ENCODE measurements at places on chromosomes 1 and 21.

DNA sequence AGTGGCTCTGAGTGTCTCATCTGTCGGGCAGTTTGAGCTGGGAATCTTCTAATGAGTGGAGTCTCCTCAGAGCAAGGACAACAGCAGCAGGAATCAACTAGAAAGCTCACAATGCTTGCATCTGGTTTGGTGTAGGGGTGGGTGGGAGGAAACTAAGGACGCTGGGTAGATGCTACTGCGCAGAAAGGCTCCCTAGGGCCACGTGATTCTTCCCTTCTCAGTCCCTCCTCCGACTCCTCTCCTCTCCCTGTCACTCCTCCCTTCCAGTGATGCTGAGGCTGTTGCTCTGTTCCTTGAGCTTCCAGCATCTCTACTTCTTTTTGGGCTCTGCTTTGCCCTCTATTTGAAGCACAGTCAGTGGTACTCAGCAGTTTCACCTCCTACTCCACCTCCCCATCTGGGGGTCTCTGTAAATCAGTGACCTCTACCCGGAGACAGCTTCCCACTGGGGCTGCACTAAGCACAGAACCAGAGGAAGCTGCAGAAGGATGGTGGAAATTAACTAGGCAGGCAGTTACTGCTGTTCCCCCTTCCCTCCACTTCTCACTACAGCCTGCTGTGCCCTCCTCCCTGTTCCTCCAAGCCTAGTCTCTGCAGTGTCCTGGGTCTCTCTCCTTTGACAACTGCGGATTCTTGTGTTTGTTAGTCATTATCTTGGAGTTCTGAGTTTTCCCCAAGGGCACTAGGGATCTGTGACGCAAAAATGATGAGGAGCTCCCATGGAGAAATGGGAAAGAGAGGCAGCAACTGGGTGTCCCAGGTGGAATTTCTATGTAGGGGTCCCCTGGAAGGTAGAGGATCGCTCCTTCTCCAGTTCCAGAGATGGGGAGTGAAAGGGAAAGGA lies 5.8 kb downstream of the LINGO4 start:
- no peak for DNase-seq

GRCh38 chr1:79448426-79448825 lies 441.9 kb upstream of the ADGRL4 start:
- peak; percentile 75 for DNase-seq

DNA sequence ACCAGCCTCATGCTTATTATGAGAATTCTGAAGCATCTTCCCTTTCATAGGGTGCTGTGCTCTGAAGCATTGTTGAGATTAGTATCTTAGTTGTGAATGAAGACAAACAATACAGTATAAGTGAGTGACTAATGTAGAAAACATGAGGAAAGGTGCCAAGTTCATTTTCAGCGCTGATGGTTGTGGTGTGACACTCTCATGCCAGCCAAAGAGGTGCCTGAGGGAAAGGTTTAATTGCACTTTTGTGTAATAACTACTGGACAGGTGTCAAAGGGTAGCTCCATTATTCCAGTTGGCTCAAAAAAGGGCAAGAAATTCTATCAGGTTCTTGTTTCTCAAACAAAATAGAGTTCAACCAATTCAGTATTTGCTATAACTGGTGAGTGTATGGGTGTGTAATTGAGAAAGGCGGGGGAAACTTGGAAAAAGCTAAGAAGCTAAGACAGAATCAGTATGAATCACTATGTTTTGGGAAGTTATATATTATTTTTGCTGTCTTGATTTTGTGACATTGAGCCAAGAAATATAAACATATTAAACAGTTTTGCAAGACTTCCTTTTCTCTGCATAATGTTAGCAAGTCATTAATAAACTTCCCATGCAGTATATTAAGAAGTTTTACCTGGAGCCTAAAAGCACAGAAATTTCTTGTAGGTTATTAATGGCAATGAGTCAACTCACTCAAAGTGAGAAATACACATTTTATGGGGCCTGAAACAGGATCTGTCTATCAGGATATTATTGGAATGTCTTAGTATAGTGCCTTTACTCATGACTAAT lies 31.8 kb downstream of the KCNK2 start:
- DNase-seq = peak; percentile 100

GRCh38 chr1:227899141-227899819 lies 48.5 kb downstream of the WNT9A start:
- no peak for DNase-seq

- no peak for DNase-seq
Observed at GRCh38 chr1:81730881-81731280, 69.9 kb upstream of the ADGRL2 start.

- DNase-seq = no peak
Observed at GRCh38 chr21:30233228-30234020, 17.5 kb upstream of the CLDN8 start.

GRCh38 chr1:154695985-154696384 lies 88.0 kb upstream of the ADAR start:
- peak; percentile 16 for DNase-seq
